ENCODE measurements at places on chromosomes 7 and 10.

DNA sequence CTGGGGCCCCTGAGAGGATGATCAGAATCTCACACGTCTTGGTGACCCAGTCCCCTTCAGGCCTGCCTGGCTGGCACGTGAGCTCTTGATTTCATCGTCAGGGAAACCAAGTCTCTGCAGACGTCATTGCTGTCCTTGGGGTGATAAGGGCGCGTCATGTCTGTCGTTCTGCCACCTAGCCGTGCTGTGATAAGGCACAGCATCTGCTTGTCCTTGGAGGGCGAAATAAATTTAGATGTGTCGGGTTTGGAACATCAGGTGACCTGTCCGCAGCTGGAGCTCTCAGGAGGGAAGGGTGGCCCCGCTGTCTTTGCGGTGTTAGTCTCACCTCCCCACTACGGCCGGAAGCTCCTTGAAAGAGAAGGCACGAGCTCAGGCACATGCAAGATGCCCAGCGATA, 129.2 kb downstream of the GRK5 start:
- DNase-seq = no peak

DNA sequence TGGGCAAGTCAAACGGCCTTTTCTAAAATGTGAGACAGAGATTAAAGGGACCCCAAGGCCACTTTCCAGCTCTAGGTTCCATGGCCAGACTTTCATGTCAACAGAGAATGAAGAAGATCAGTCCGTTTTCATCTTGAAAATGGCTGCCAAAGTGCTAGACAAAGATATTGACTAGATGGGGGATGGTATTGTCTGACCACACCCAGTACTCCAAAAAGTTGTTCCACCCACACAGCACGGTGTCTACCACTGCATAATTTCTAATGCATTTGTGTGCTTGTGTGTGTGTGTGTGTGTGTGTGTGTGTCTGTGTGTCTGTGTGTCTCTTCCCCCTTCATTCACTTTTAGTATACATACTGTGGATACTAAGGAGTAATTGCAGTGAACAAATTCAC, 1.3 kb downstream of the COL1A2 start:
- DNase-seq = no peak

- no peak for DNase-seq
These were observed 67.2 kb downstream of the ATAD1 start for GRCh38 chr10:87750817-87751216.

GRCh38 chr7:107994421-107995030, 8.4 kb downstream of the LAMB1 start:
- no peak for DNase-seq

DNA sequence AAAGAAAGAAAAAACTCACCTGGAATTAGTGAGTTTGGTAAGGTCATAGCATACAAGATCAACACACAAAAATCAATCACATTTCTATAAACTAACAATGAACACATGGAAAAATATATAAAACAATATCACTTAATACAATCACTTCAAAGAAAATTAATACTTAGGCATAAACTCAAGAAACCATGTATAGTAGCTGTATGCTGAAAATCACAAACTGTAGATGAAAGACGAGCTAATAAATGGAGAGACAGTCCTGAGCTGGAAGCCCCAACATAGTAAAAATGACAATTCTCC, 113.8 kb upstream of the RHEB start:
- DNase-seq = no peak

All from common myeloid progenitor, CD34-positive (primary cell).